ENCODE measurements at places on chromosomes 4 and X.

DNA sequence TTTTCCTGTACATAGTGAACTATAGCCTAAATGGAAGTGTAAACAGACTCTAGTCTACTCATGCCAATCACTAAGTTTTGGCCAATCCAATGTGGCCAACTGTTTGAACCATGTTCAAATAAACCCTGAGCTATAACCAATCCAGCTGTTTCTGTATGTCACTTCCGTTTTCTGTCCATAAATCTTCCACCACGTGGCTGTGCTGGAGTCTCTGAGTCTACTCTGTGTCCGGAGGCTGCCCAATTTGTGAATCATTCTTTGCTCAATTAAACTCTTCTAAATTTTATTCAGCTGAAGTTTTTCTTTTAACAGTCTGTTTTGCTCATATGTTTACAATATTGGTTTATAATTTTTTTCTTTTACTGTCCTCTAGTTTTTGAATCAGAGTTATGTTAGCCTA is 112.3 kb upstream of the BANK1 start:
- DNase-seq, result no peak

DNA sequence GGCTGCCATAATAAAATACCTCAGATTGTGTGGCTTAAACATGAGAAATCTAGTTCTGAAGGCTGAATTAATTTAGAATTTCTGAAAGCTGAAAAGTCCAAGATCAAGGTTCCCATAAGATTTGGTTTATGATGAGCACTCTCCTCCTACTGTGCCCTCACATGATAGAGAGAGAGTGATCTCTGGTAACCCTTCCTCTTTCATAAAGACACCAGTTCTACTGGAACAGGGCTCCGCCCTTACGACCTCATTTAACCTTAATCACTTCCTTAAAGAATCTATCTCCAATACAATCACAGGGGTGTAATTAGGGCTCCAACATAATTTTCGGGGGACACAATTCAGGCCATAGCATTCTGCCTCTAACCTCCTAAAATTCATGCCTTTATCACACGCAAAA is 194.0 kb upstream of the MAB21L2 start:
- no peak for DNase-seq

DNA sequence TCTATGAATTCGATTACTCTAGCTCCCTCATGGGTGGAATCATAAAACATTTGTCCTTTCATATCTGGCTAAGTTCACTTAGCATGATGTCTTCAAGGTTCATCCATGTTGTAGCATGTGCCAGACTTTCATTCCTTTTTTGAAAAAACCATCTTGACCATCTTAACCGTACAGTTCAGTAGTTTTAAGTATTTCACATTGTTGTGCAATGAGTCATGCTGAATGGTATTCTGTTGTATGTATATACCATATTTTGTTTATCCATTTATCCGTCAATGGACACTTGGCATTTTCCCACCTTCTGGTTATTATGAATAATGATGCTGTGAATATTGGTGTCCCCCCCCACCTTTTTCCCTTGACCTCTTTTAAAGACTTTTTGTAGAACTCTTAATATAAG is 72.4 kb upstream of the TLR2 start:
- no peak for DNase-seq

DNA sequence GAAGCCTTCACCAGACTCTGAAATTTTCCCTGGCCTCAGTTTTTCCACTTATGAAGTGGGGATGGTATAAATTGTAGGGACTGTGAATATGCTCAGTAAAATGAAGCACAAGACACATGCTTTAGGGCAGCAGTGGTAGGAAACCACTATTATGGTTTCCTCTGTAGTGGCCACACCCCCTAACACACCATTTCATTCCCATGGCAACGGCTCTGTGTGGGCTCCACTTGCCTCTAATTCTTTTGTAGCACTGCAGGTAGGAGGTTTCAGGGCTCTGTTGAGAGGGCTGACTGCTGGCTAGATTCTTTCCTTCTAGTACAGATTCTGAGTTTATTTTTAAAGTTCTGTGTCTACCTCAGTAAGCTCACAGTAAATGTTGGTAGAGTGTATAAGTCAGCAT is 3.5 kb upstream of the VMA21 start:
- no peak for DNase-seq

- no peak for DNase-seq
Observed at GRCh38 chr4:7159923-7160322, 32.4 kb upstream of the SORCS2 start.

DNA sequence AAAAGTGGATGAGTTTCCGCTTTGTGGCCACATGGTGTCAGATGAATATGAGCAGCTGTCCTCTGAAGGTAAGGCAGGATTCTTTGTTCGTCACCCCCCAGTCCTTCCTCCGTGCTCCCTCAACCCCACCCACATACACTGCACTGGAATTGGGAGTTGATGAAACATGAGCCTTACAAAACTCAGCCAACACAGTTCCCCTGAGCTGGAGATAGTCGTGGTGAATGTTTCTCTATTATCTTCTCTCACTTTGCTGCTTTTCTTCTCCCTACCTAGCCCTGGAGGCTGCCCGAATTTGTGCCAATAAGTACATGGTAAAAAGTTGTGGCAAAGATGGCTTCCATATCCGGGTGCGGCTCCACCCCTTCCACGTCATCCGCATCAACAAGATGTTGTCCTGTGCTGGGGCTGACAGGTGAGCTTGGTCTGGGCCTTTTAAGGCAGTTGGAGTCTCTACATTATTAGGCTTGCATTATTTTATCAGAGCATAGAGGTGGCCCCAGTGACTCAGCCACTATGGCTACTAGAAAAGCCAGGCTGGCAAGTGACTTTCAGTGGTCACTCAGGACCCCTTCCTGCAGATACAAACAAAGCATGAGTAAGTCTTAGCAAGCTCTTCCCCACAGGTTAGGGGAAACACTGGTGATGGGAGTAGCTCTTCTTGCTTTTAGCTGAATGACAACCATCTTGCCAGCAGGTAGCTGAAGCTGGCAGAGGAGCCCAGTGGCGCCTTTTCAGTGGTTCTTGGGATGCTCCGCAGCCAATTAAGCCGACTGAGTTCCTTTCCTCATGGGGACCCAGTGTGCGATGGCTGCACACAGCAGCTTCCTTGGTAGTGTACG is 1.6 kb downstream of the RPL10 start:
- DNase-seq, result no peak

DNA sequence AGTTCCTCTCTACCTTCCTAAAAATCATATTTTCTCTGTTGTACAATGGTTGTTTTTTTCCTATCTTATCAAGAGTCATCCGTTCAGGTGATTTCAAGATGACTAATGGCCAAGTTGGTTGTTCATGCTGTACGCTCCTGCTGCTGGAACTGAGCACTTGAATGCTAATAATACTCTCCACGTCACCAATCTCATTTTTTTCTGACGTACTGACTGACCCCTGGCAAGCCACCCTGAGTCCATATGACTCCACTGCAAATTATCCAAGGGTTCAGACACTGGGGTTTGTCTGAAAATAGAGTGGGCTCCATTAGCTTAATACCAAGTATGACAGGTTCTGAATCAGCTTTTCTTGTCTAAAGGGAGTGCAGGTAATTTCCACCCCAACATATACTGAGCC is 21.1 kb upstream of the GPR50 start:
- DNase-seq, result no peak

GRCh38 chr4:181281451-181281850 is 961.8 kb upstream of the TENM3 start:
- no peak for DNase-seq

- no peak for DNase-seq
Observed at GRCh38 chr4:84895283-84895682, 71.2 kb downstream of the WDFY3 start.

GRCh38 chr4:142818476-142818875 is 27.6 kb downstream of the INPP4B start:
- no peak for DNase-seq

DNA sequence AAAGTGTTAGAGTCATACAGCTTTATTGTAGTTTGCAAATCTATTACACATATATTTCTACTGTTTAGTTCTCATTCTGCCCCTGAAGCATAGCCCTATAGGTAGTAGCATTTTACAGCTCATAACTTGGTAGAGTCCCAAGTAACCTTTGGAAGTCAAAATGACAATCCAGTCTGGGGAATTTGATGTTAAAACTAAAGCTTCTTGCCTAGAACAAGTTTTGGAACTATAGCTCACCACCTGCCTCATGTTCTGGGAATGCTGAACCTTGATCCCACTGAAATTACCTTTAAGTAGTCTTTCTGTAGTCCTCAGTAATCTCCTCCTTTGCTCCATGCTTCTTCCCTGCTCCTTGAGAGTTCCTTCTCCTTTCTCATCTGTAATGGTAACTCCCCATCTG is 8.4 kb downstream of the UGT8 start:
- no peak for DNase-seq

DNA sequence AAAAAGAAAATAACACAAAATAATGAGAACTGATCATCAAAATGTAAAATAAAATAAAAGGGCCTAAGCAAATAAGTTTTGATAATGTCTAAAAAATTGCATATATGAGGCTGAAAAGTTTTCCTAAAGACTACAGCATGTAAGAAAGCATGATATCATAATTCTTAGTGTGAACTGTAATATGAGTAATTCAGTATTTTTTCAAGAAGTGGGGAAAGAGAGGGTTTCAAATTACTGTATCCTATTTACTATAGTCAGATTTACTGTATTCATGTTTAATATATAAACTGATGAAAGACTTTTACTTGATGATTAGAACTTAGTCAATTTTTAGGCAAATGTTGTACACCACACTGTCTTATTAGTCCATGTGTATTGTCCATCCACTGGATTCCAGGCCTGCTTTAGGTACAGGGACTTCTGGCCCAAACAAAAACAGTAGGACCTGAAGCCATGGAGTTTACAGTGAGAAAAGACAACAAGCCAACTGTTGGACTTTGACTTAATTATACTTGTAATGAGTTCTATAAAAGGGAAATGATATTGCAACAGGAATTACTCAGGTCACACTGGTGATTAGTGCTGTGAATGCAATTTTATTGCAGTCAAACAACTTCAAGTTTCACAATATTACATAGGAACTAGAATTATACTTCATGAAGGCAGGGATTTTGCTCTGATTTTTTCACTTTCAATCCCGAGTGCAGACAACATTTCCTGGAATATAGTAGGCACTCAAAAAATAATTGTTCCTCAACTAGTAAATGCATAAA is 517.7 kb upstream of the GALNT7 start:
- DNase-seq, result no peak

Data from heart left ventricle (tissue), 16 donors.